ENCODE measurements at places on chromosomes 7 and 10.

- no peak for DNase-seq
These were observed 810.2 kb downstream of the CNTNAP2 start for GRCh38 chr7:146926841-146927240.

GRCh38 chr7:129468087-129468486, 33.9 kb downstream of the STRIP2 start:
- no peak for DNase-seq

DNA sequence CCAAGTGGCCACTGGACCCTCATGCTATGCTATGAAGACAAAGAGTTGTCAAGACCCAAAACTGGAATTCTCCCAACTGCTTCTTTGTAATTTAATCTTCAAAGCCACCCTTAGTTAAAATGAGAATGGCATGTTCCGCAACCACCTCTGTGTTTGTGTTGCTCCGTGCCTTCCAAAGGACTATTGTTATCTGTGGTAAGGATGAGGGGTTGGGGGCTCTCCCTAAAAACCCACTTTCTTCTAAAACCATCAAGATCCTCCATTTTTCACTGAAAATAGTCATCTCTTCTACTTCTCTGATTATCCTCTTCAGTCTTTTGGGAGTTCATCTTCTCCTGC, 222.1 kb upstream of the AOAH start:
- no peak for DNase-seq

DNA sequence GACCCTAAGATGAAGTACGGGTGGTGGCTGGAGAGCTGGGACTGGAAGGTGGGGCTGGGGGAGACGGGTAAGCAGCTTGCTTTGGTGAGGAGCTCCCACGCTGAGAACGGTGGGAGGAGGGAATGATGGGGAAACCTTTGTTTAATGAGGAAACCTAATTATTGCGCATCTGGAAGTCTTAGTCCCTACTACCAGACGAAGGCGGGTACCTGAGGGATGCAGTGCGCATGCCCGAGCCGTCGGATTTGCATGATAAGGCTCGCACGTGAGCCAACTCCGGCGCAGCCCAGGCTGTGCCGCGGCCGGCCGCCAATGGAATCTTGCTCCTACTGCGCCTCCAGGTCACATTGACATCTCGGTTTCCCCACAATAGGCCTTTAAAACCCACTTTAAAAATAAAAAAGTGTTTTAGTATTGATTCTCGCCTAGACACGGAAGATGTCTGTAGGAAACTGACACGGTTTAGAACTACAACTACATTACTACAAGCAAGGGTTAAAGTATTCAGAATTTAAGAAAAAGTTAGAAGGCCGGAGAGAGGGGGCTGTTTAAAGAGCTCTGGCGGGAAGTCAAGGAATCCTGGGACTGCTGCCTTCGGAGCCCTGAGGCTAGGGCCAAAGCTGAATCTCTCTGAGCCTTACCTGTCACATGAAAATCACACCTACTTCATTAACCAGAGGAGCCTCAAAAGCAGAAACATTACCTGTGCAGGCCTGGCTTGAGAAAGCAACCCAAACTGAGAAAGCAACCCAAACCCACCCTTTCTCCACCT, 12.1 kb upstream of the DLX6 start:
- no peak for DNase-seq

GRCh38 chr10:133044401-133044811, 43.3 kb upstream of the ADGRA1 start:
- no peak for DNase-seq

GRCh38 chr7:77404641-77405040, 11.5 kb downstream of the GSAP start:
- DNase-seq, result no peak

- no peak for DNase-seq
These were observed 42.3 kb downstream of the MINPP1 start for GRCh38 chr10:87546971-87547413.

- peak; percentile 10 for DNase-seq
These were observed at the start of gene GIMAP1 for GRCh38 chr7:150716368-150716767. Gene GIMAP1 (plus strand): TSS chr7:150716613. CDS start chr7:150719048, 2,435 bp downstream.

DNA sequence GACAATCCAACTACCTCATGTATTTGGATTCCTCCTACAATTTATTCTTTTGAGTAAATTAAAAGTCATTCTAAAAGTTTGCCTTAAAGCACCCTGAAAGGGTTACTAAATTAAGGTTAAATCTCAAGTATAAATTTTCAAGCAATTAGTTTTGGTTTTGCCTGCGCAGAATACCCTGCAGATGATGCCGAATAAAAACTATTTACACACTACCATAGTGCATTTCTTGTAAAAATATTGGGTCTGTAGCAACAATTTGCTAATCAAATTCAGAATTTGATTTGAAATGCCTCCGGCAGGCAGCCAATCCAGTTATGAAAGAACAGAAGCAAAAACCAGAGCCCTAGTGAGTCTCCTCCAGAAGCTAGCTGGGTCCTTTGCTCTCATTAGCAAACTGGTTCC, 122.2 kb downstream of the TWIST1 start:
- no peak for DNase-seq

GRCh38 chr7:2129323-2130095, 103.2 kb downstream of the MAD1L1 start:
- DNase-seq, result no peak

GRCh38 chr10:46218921-46219320, 67.9 kb upstream of the ANTXRL start:
- DNase-seq, result no peak

GRCh38 chr7:133958822-133959221, 168.3 kb upstream of the LRGUK start:
- no peak for DNase-seq

DNA sequence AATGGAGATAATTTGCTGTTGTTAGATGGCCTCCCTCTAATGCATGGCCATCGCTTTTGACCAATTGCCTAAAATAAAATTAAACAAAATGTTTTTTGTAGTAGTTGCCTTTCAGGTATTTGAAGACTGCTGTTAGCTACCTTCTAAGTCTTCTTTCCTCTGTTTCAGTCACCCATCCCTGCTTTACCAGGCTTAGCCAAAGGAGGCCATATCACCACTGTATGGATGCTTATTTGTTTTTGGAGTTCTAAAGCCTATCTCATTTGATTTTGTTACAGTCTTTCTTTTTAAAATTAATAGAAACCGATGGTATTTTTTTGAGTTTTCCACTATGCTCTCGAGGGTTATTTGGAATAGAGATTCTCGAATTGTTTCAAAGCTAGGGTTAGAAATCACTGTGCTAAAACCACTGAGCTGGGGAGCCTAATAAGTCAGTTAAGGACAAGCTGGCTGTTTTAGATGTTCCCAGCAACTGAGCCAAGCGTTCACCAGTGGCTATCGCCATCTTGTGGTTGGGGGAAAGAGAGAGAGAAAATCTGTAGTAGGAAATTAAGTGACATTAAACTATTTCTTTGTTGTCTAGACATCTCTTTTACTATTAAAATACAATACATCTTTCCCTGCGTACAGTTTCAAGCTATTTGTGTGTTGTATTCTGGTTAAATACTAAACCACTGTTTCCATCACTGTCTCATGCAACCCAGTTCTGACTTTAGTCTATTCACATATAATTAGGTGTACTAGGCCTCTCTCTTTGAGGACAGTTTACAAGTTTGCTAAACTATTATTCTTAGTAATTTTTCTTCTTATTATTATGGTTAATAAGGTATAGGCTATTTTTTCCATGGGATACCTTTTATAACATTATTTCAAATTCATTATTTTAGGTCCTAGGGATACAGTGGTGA, 52.2 kb downstream of the GPR158 start:
- DNase-seq, result no peak

DNA sequence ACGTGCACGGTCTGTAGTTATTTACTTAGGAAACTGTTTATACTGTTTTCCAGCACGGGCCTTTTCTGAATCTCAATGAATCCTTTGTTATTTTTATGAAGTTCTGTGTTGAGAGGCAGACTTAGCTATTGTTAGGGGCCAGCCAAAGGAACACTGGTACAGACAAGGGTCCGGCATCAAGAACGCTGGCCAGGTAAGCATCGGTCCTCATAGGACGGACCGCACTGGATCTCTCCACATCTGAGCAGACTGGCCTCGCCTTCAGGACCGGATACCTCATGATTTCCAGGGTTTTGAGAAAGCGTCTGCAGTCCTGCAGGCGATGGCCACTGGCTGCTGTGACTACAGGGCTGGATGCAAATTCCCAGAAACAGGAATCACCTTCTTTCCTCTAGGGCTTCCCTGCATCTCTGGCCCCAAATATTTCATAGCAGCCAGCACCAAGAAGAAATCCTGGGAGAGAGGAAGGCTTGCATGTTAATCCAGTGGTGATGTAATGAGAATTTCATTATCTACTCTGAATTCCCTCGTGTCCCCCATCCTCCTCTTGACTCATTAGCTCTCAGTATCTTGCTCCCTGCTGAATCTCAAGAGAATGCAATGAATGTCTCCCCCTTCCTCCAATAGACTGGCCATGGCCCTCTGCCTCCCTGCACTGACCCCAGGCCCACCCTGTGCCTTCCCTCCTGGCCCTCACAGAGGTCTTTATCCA, 325.4 kb upstream of the NPVF start:
- DNase-seq, result no peak
